Stimulated activated CD4-positive, alpha-beta T cell treated with anti-CD3 and anti-CD28 coated beads, TNF-alpha, amount 100 ng/mL, for 4 hours (primary cell): ENCODE measurements at places on chromosomes 11 and 22.
A peak's percentile ranks its signal among the peaks of the same experiment; 100 is the strongest.

DNA sequence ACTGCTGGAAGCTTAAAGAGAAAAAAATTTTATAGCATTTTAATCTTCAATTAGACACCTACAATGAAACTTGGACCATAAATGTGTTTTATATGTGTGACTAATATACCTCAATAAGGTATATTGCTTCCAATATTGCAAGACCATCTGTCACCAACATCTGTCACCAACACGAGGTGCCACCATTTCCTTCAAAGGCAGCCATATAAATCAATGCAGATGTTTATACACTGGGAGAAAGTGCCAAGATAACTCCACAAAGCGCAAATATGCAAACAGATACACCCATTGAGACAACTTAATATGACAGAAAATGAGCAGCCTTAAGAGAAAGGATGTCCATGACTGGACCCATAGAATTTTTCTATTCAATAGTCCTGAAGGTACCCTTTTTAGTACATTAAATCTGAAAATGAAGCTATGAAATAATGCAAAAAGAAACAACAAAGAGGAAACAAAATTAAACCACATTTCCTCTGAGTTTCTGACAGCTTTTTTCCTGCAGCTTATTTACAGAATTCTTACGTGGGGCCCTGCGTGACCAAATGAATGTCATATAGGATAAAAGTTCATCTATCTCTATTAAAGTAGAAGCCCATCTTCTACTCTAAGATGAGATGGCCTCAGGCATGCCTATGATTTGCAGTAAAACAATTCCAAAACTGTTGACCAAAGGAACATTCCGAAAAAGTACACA is 12.5 kb downstream of the MPZL3 start:
- DNase-seq = no peak

- no peak for DNase-seq
Observed at GRCh38 chr11:70482529-70482917, 84.2 kb downstream of the CTTN start.

GRCh38 chr11:83349296-83349695 is 63.1 kb upstream of the CCDC90B start:
- no peak for DNase-seq

DNA sequence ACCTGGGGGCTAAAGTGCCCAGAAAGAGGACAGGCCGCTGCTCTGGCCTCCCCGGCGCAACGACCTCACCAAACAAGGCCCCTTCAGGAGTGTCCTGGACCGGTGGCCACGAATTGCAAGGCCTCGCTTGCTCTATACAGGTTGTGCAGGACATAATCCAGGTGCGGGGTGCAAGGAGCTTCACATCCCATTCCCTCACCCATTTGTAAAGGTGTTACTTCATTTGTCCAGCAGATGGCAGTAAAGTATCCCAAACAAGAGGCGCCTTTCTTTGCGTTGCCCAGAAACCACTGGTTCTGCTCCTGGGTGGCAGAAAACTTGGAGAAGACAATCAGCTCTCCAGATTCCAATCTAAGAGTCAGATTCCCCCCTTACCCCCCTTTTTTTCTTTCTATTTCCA is 35.9 kb upstream of the PRDM11 start:
- DNase-seq = no peak

DNA sequence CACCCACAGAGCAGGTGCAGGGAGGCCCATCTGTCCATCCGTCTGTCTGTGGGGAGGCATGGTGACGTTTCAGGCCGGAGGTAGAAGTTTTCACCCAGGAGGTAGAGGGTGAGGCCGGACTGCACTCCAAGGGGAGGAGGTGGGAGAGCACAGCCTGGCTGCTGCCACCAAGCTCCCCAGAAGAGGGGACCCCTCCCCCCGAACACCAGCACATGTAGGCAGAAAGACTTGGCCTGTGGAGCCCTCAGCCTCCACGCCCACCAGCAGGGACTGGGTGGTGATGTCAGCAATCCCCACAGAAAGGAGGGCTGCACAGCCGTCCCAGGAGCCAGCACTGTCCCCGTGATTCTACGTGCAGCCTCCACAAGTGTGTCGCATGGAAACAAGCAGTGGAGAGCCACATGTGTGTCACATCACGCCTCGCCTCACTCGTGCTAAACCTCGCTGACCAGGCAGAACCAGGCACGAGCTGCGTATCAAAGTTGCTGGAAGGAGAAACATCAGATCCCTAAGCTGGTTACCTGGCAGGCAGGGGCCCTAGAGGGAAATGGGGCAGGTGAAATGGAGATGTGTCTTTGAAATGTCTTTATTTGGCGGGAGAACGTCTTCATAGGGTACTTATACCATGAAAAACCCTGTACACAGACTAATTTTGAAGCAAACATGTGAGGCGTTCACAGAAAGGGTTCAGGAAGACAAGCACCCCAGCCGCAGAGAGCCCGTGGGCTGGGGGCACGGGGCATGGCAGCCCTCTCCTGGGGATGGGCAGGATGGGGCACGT is 49.1 kb downstream of the CDKN1C start:
- no peak for DNase-seq

DNA sequence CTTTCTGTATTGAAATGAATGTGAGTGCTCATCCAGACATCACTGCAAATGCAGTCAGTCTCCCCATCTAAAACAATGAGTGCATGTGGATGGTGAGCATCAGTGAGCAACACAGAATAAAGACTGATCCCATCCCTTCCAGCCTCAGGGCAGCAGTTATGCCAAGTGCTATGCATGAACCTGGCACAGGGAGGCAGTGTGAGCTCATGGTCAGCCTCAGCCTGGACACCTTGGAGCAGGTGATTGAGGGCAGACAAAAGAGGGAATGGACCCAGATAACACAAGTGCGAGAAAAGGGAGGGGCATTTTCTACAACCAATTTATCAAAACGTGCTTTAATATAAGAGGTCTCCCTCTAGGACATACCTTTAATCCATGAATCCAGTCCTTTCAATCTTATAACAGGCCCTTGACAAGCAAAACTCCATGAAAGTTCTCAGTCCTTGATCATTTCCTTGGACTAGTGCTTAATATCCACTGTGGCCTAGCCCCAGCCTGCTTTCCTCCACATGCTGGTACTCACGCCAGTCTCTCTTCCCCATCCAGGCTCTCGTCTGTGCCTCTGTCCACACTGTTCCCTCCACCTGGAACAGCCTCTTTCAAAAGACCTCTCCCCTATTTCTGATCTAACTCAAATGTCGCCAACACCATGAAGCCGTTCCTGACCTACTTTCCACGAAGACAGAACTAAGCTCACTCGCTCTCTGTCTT is 50.5 kb upstream of the LRRC55 start:
- DNase-seq = no peak

DNA sequence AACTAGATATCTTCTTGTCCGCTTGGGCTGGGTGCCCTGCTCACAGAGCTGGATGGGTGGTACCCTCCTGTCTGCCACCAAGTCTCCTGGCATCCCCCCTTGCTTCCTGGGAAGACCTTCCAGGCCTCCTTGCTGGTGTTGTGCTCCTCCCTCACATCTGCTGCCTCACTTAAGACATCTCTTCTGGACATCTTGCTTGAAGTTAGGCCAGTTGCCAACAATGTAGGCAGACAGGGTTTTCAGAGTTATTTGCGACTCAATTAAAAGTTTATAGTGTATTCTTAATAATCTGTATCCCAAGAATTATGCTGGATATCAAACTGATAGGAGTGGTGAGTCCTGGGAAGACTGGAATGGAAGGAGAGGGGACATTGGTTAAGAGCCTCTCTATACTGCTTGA is 64.0 kb upstream of the TNRC6B start:
- no peak for DNase-seq

DNA sequence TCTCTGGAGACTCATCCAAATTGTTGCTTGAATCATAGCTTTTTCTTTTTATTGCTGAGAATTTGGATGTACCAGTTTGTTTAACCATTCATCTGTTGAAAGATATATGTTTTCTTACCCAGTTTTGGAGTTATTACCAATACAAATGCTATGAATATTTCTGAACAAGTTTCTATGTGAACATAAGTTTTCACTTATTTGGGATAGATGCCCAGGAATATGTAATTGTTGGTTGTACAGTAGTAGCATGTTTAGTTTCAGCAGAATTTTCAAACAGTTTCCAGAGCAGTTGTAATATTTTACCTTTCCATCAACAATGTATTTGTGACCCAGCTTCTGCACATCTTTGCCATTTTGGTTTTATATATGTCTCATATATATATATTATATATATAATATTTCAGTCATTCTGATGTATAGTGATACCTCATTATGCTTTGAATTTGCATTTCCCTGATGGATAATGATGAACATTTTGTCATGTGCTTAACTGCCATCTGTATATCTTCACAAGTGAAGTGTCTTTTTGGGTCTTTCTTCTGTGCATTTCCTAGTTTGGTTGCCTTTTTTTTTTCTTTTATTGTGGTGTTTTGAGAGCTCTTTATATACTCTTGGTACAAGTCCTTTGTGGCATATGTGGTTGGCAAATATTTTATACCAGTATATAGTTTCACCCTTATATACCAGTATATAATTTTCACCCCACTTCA is 118.8 kb downstream of the LUZP2 start:
- no peak for DNase-seq

- DNase-seq = peak; percentile 56
Observed at GRCh38 chr11:128757235-128757711, 63.4 kb downstream of the FLI1 start.

DNA sequence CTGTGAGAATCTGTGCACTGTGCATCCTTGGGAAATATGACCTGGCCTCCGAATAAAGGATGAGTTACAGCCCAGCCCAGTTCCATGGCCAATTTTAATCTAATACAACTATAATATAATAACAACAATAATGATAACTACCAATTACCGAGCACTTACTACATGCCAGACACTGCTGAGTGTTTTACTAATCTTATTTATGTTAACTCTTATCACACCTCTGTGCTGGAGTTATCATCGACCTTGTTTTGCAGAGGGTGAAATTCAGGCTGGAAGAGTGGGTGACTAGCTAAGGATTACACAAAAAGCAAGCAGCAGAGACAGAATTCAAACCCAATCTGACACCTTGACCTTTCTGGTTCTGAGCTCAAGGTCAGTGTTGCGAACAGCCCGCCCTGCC is 83.9 kb downstream of the GALNT18 start:
- DNase-seq = no peak

- DNase-seq = no peak
Observed at GRCh38 chr11:109849946-109850345, 243.2 kb upstream of the ZC3H12C start.

- DNase-seq = no peak
Observed at GRCh38 chr22:25884121-25884520, 142.1 kb downstream of the MYO18B start.

DNA sequence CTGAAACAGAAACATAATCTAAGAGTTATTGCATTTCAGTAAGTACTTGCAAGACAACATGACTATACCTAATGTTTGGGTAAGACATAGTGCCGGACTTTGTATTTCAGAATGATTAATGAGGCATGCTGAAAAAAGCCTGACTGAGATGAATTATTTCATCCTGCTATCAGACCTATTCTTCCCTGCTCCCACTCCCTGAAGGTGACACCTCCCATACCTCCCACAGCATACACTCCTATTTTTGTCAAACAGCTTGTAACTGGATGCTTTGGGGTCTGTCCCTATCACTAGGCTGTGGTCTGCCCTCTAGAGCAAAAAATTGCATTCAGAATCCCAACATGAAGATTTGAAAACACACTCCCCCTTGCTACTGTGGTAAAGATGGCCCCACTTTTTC is 10.9 kb upstream of the SCN3B start:
- DNase-seq = no peak

GRCh38 chr11:78666675-78667160 is 92.1 kb upstream of the NARS2 start:
- DNase-seq = no peak

GRCh38 chr11:44575288-44575672 is 9.8 kb downstream of the CD82 start:
- DNase-seq = peak; percentile 51
